T47D (cell line): ENCODE measurements at places on chromosomes 11 and 22.
A peak's percentile ranks its signal among the peaks of the same experiment; 100 is the strongest.

GRCh38 chr11:45655347-45655756 is 10.1 kb downstream of the CHST1 start:
- DNase-seq = peak; percentile 75

DNA sequence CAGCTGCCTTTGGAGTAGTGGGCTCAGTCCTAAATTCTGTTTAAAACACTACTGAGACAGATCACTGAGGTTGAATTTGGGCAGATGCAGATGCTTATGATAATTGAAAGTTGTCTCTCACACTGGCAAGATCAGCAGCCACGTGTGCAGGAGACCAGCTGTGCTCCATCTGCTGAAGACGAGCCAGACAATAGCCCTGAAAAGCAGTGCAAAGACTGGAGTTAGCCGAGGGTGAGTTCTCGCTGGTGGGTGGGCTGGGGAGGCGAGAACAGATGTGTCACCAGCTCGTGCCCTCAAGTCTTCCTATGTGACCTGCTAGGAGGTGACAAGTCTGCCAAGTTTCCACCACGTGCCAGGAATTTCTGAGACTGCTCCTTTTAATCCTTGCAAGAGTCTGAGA is 661.3 kb upstream of the B3GAT1 start:
- no peak for DNase-seq

DNA sequence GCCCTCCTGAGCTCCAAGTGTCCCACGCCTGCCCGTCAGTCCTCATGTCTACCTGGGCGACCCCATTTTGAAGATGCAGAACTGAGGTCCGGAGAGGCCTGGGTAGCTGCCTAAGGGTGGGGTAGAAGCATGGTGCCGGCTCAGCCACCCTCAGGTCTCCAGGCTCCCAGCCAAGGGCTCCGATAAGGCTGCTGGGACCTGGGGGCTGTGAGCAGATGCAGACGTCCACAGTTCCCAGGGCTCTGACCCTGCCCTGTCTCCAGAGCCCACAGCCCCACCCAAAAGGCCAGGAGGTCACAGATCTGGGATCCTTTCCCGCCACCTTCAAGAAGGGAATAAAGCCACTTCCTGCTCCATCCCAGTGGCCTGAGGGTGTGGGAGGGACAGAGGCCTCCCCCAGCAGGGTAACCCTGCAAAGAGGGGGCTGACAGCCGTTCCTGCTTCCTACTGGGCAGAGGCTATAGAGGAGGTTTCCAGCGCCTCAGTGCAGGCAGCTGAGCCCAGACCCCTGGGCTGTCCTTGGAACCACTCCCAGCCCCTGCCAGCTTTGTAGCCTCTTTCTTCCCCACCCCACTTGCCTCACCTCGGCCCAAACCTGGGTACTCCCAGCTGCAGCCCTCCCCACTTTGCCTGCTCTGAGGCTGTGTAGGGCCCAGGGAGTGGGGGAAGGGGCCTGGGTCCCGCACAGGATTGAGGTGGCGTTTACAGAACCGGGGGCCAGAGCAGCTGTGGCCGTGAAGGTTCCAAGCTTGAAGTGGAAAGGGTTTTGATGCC is 85.5 kb downstream of the CDKN1C start:
- DNase-seq = no peak

GRCh38 chr22:30650508-30651116 is 15.0 kb downstream of the SLC35E4 start:
- DNase-seq = no peak

DNA sequence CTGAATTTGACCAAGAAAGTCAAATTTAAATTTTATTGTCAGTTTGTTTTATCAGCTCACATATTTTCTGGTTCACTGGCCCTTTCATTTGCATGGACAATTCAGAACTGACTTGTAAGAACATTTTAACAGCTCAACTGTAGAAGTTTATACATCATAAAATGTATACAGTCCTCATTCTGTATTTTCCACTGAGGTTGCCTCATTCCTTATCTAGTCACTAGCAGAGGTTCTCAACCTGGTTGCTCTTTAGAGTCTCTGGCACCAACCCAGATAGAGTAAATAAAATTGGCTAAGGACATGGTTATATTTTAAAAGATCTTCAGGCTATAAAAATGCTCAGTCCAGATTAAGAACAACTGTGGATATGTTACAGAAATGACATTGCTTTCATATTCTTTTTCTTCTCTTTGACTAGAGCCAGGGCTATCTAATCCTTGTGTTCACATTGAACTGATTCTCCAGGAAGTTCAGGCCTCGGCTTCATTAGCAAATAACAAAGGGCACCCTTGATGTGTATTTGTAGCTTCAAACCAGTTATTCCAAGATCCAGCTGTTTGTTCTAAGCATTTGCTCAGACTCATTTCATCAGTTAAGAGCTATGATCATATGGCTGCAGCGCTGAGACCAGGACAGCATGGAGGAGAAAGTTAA is 782.5 kb downstream of the ETS1 start:
- peak; percentile 30 for DNase-seq

- DNase-seq = peak; percentile 70
Observed at GRCh38 chr11:117876341-117877119, at the start of gene FXYD6. Gene FXYD6 (minus strand): TSS chr11:117876658. CDS start chr11:117842776, 33,882 bp downstream.

GRCh38 chr11:69170704-69171103 is 15.0 kb downstream of the SMIM38 start:
- no peak for DNase-seq

- no peak for DNase-seq
Observed at GRCh38 chr22:48849963-48850657, 977.6 kb downstream of the BRD1 start.

DNA sequence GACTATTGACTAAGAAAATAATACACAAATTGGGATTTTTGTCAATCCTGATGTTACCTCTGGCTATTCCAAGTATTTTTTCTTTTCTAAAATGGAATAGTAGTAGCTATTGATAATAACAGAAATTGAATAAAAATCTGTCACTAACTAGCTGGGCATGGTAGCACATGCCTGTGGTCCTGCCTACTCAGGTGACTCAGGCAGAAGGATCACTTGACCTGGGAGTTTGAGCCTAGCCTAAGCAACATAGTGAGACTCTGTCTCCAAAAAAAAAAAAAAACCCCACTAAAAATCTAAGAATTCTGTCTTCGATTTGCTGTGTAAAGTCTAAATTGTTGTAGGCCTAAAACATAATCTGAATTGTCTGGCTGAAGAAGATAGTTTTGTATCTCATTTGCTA is 42.2 kb downstream of the FAM118A start:
- no peak for DNase-seq

- no peak for DNase-seq
Observed at GRCh38 chr11:29334776-29335130, 682.1 kb downstream of the KCNA4 start.

- DNase-seq = no peak
Observed at GRCh38 chr22:32534252-32535235, 59.9 kb downstream of the FBXO7 start.

- no peak for DNase-seq
Observed at GRCh38 chr22:35476341-35476740, 64.3 kb upstream of the RASD2 start.

- no peak for DNase-seq
Observed at GRCh38 chr11:79419120-79419519, 21.7 kb downstream of the TENM4 start.

DNA sequence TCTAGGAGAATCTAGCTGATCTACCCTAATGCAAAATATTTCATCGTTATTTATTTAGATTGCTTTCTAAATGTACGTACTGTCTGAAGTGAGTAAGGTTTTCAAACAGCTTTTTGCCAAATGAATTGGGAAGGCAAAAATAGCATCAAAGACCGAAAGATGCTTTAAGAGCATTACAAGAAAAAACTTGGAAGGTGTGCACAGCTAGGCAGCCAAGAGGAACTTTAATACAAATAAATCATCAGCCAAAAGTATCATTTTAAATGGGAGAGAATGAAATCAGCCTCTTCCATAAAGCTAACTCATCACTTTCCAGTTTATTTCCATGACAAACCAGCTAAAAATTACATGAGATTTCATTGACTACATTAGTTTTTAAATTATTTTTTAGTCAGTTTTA is 30.2 kb upstream of the CFAP300 start:
- no peak for DNase-seq
